ENCODE measurements at places on chromosomes 4 and X.

DNA sequence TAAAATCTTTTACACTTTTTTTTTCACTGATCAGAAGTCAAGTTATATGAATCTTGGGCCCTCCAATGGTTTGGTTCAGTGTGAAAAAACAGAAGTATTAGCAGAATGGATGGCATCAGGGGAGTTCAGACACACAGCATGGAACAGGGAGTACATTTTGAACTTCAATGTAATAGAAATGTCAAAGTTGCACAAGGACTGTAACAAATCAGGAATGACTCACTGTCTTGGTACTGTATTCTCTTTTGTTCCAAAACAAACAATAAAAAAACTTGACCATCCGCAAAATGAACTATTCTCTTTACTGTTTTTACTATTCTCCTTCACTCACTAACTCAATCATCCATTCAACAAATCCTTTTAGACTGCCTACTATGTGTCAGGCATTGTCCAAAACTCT, 401.0 kb downstream of the FSTL5 start:
- no peak for DNase-seq

- DNase-seq, result no peak
These were observed 17.8 kb downstream of the SCD5 start for GRCh38 chr4:82780752-82781231.

- DNase-seq, result no peak
These were observed 1.6 kb downstream of the LRBA start for GRCh38 chr4:151013491-151013890.

- DNase-seq, result no peak
These were observed 37.6 kb downstream of the EFHC2 start for GRCh38 chrX:44305921-44306320.

GRCh38 chrX:120759685-120760084, 116.0 kb downstream of the CT47B1 start:
- no peak for DNase-seq

- DNase-seq, result no peak
These were observed 67.9 kb downstream of the FAM114A1 start for GRCh38 chr4:38935391-38936073.

DNA sequence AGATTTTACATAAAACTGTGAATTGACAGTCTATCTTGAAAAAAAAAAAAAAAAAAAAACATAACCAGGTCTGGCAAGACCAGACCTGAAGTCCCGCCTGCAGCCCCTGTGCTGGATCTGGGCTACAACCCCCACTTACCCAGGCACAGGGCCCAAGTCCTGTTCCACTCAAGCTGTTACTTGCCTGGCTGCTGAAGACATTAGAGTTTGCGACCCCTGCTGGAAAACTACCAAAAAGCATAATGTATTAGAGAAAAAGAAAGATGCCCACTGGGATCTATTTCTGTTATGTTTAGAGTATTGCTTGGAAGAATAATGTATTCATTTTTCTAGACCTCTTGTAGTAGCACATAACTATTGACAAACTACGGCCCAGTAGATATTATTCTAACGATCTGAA, 4.7 kb downstream of the HS3ST1 start:
- peak; percentile 41 for DNase-seq

- DNase-seq, result no peak
These were observed 58.8 kb downstream of the C4orf50 start for GRCh38 chr4:5959211-5959982.

GRCh38 chr4:24736066-24736465, 59.3 kb upstream of the SOD3 start:
- peak; percentile 8 for DNase-seq

DNA sequence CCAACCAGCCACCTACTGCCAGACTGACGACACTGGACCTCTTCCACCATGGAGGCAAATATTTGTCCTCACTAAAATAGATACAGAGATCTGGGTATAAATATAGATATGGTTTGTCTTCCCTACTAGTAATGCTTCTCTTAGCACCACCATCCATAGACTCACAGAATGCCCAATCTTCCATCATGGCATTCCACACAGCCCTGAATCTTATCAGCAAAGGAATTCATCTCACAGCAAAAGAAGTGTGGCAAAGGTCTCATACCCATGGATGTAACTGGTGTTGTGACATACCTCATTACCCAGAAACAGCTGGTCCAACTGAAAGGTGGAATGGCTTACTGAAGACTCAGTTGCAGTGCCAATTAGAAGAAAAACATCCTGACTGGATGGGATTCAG, 47.2 kb upstream of the HS6ST2 start:
- no peak for DNase-seq

DNA sequence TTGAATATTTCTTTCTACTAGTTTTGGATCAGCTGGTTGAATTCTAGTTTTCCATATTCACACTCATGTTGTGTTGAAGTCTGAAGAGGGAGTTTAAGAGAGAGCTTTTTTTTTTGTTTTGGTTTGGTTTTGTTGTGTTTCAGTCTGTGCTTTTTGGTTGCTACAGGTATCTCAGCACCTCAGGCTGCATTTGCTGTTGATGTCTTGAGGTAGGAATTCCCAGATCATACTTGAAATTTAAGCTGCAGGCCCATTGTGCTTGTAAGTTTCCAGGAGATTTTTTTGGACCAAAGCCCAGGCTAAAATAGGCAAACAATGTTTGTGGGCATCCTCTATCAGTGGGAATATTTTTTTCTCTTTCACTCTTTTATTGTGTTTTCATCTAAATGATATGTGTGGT, 190.2 kb upstream of the AGA start:
- no peak for DNase-seq

DNA sequence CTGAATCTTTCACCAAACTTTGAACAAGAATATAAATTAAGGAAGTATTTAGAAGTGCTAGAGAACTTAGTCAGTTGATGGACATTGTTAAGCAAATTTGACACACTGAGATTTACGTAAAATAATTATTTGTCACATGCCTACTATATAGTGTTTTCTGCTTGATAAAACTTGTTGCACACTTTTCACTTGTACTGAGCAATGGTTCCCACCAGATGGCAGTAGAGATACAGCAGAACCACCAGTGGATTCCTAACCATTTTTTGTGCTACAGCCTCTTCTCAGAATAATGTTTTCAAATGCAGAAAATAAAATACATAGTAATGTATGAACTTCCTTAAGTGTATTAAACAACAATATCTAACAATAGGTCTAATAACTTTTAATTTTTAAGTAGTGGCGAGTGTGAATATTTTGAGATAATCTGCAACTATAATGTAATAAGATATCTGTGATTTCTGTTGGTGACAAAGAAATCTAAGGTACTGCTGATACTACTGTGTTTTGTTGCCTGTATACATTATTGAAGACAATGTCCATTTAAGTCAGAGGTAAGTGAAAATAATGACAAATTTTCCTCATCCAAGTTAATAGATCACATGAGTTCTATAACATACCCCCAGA, 81.2 kb downstream of the APOOL start:
- peak; percentile 22 for DNase-seq

- peak; percentile 50 for DNase-seq
These were observed 618 bp downstream of the BEND4 start for GRCh38 chr4:42151568-42152506.

GRCh38 chr4:134470544-134470943, 269.0 kb upstream of the PABPC4L start:
- DNase-seq, result peak; percentile 5

DNA sequence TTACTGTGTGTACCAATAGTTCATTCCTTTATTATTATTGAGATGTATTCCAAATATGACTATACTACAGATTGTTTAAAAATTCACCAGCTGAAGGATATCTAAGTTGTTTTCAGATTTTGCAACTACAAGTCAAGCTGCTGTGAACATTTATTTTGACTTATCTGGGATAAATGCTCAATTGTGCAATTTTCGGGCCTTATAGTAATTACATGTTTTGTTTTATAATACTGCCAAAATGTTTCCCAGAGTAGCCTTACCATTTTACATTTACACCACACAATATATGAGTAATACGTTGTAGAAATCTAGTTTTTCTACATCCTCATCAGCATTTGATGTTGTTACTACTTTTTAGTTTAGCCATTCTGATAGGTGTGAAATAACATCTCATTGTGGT, 179.6 kb downstream of the ANTXR2 start:
- no peak for DNase-seq

GRCh38 chr4:8860892-8861575, 10.6 kb downstream of the HMX1 start:
- DNase-seq, result no peak

GRCh38 chrX:54808109-54808604, 612 bp downstream of the MAGED2 start:
- peak; percentile 58 for DNase-seq

GRCh38 chrX:12946838-12947544, 27.9 kb upstream of the TMSB4X start:
- DNase-seq, result peak; percentile 81

DNA sequence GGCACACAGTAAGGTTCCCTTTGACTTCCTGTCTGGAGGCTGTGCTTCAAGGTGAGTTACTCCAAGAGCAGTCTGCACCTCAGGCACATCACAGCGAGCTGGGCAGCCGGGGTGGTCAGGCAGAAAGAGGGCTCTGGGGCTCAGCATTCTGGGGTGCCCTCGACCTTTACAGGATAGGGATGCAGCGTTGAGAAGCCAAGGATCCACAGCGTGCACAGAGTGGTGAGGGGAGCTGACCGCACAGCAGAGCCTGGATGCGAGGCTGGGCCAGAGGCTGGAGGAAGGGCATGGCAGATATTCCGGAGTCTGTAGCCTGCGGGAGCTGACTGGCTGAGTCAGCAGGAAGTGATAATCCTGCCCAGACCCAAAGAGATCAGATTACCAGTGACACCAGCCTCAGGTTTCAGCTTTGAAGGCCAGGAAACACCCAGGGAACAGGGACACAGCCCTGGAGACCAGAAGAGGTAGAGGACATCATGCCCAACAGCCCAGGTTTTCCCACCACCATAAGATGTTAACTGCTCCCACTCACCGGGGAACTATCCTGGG, 38.4 kb upstream of the PDLIM3 start:
- no peak for DNase-seq

GRCh38 chrX:151538190-151539122, 25.0 kb upstream of the PASD1 start:
- DNase-seq, result no peak

DNA sequence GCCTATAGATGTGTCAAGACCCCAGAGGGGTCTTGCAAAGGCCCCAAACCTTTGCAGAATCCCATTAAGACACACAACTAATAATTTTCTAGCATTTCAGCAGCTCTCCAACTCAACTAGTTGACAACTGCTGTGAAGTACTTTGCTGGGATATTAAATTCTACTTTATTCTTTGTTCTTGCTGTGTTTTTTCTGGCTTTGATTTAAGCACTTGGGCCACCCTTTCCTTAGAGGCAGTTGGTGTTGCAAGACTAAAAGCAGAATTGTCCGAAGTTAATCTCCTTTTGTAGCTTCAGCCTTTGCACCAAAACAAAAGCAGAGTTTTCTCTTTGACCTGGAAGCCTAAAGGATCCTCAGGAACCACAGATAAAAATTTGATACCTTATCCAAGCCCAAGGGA, 353.1 kb upstream of the CLNK start:
- no peak for DNase-seq

GRCh38 chr4:73741031-73741749, 821 bp downstream of the CXCL8 start:
- DNase-seq, result no peak

- no peak for DNase-seq
These were observed 273.3 kb downstream of the DKK2 start for GRCh38 chr4:106762666-106763443.

DNA sequence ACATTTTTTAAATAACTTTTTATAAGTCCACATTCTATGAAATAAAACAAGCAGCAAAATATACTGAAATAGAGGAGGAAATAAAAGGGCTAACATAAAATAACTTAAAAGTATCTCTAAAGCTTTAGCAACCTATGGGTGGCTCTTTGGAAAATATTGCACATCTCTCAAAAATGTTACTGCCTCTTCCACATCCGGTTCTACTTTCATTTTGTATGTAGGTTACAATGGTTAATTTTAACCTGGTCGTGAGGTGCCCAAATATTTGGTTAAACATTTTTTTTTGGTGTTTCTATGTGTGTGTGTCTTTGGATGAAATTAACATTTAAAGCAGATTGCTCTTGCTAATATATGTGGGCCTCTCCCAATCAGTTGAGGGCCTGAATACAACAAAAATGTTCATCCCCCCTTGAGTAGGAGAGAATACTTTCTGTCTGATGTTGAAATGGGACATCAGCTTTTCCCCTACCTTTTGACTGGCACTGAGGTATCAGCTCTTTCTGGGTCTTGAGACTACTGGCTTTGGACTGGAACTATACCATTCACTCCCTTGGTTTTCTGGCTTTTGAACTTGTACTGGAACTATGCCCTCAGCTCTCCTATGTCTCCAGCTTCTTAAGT, 353.0 kb downstream of the ADAM29 start:
- no peak for DNase-seq

- DNase-seq, result no peak
These were observed 220.3 kb upstream of the CTSO start for GRCh38 chr4:156173937-156174336.

DNA sequence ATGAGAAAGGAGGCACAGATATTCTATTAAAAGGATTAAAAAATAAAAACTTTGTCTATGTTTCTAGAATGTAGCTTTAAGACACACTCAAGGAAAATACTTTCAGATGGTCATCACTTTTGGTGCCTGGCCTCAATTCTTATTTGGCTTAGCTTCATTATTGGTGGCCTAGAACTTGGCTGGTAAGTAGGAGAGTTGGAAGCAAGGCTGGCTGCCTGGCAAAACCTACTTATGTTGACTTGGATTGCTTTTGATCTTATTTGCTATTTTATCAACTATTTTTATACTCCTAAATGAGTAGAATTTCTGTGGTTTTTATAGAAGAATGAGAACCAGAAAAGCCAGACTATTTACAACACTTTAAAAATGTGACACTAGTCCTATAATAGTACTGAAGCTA, 35.3 kb upstream of the JADE3 start:
- DNase-seq, result no peak

GRCh38 chr4:152476796-152477195, 59.1 kb downstream of the FBXW7 start:
- DNase-seq, result no peak

DNA sequence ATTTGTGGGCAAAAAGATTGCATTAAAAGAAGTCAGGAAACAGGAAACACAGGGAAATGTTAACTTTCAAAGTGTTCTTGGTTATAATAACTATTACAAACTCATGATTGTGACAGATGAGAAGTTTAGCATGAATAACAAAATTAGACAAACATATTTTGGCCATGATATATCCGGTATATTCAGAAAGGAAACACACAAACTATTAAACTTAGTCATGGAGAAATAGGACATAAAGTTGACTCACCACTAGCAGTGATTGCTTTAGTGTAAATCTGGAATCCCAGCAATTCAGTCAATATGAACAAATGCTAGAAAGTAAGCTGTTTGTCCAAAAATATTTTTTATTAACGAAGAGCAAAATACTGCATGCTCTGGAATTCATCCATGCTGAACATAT, 1299.9 kb downstream of the C4orf33 start:
- DNase-seq, result no peak
